ENCODE measurements at places on chromosomes 5 and 9.

- DNase-seq = no peak
Observed at GRCh38 chr5:176671890-176672747, 24.8 kb downstream of the TSPAN17 start.

DNA sequence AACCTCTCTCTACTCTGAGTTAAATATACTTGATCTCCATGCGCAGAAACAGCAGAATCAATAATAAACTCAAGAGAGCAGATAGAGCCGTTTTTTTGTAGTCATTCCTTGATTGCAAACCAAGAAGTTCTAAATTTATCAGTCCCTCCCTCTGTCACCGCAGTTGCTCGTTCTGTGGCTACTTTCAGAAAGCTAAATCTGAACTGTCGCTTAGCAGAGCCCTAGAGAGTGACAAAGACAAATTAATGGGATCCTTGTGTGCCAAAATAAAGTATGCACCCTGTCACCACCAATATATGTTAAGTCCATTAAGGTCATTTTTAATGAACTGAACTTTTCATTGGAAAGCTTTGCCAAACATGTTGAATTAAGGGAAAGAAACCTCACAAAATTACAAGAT, 218.3 kb downstream of the ADAMTSL1 start:
- DNase-seq = no peak

- DNase-seq = no peak
Observed at GRCh38 chr5:68968429-68968828, 125.4 kb upstream of the SLC30A5 start.

- DNase-seq = no peak
Observed at GRCh38 chr9:81468084-81468595, 221.2 kb downstream of the TLE1 start.

DNA sequence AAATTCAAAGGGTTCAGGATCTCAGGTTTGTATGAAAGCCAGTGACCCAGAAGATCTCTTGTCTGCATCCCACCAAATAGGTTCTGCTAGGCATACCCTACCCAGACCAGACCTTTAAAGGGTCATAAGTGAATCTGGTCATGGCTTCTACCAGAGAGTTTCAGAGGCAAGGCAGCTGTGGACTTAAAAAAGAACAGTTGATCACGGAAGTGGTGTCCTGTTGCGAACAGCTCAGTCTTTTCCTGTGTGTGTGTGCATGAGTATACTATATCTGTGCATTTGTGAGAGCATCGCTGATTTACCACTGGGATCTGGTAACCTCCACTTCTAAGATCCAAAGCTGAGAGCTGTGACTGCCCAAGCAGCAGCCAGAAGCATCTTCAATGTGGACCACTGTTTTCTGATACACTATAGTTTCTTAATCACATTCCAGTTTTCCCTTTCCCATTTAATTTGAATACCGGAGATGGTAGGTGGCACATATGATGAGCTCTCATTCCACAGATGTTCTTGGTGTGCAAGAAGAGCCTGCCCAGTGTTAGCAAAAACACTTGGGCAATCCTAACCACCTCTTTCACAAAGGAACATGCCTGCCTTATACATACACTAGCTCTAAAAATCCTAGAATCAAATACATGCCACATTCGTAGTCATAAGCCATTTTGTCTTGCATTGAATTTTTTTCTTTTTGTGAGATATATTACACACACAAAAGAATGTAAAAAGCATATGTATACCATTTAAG, 36.2 kb upstream of the OR2S2 start:
- no peak for DNase-seq

DNA sequence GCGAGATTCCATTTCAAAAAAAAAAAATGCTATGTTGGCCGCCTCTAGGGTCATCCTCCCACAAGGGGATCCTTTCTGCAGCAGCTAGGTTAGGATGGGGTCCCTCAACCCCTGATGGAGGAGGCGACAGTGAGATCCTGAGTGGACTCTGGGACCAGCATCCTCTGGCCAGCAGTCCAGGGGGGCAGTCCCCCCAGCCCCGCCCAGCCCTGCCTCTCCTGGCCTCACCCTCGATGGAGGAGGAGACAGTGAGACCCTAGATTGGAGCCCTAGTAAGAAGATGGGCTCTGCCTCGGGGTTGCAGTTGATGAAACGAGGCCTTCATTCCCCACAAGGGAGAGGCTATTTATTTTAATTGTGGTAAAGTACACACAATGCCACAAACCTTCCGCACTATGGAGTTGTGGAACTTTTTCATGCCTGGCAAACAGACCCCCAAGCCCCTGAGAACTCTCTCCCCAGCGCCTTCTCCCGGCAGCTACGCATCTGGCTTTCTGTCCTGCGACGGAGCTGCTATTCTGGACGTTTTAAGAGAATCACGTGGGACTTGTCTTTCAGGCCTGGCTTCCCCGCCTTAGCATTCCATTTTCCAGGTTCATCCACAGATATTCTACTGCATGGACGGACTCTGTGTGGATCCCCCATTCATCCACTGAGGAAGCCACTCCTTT, 15.8 kb downstream of the VAV2 start:
- no peak for DNase-seq

DNA sequence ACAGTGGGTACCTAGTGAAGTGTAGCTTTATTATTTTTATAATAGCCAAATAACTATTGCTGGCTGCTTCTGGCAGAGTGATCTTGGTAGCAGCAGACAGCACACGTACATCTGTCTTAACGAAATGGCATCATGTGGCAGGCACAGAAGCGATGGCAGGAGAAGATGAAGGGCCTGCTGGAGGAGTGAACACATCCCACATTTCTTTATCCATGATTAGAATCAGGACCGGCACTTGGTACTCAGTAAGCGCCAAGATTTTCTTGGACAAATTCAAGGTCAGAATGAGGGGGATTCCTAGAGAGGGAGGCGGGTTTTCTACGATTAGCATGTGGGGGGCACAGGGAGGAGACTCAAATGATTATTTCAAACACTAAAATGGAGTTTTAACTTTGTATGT, 23.0 kb upstream of the ZNF366 start:
- DNase-seq = no peak

DNA sequence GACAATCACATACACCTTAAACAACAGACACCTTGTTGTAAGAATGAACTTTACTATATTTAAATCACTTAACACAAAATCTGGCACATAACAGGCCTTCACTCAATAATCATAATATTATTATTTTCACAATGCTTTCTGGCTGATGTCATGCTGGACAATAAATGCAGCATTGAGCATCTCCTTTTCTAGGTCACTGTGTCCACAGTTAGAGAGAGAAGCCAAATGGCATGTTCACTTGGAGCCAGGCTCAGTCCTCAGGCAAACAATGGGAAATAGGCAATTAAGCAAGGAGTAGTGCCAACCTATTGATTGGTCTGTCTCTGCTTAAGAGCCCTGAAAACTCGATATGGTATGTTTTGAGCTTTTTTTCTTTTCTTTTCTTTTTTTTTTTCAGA, 50.6 kb upstream of the KLF4 start:
- DNase-seq = no peak

- DNase-seq = no peak
Observed at GRCh38 chr5:1274471-1274870, 20.4 kb downstream of the TERT start.

DNA sequence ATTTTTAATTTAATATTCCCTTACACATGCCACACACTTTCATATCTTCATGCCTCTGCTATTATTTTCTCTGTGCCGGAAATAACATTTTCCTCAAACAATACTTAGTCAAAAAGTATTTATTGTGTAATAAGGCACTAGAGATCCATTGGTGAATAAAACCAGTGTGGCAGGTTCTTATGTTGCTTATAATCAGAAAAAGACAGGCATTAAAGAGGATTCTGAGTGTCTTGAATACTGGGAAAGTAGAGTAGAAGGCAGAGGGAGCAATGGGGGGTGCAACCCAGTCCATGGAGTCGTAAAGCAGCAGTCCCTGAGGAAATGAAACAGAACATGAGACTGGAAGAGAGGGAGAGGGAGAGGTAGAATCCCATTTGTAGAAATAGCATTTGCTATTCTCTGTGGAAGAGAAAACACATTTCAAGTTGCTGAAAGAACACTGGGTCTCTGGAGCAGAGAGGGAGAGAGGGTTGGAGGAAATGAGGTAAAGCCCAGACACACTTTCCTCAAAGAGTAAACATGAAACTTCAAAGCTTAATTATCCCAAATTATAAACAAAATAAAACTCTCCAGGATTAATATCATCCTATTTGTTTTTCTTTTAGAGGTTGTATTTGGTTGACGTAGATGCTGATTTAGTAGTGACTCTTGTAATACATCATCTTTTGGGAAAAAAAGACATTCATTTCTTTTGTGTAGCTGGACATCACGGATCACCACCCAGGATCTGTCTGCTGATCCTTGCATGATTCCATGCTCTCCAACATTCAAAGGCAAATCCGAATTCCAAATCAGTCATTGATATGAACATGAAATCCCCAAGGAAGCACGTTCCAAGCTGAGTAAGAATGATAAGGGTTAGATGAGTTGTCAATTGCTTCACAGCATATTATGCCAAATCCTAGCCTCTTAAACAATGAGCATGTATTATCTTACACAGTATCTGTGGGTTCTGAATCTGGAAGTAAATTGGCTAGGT, 37.4 kb upstream of the GRAMD2B start:
- DNase-seq = peak; percentile 42

GRCh38 chr9:109487247-109487646, 10.9 kb downstream of the PTPN3 start:
- DNase-seq = no peak

- DNase-seq = no peak
Observed at GRCh38 chr5:139180850-139181249, 17.3 kb downstream of the SIL1 start.

DNA sequence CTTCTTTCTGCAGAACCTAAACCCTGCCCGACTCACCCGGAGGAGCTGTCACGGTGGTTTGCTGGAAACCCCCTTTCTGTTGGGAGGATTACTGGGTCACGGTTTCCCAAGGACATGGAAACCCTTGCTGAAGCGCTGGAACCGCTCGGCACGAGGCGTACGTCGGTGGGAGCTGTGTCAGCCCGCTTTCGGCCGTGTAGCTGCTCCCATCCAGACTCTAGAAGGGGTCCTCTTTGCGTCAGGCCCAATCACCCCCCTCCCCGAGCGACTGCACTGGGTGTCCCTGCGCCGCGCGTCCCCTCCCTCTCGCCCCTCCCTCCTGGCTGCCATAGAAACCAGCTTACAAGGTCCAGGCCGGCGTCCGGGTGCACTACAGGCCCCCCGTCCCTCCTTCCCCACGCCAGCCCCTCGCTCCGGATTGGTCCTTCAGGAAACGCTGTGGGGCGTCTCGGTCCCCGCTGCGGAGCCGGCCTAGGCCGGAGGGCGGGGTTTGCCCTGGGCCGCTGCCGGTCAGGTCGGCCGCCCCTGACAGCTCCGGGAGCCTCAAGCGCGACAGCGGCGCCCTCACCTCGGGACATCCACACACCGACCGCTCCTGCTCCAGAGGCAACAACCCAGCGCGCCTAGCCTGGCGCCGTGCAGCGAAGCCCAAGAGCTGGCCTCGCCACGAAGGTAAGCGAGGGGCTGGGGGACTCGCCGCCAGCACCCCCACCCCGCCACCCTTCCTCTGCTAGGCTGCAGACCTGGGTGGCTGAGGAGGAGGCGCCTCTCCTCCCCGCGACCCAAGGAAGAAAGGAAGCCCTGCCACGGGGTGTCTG, at the start of gene NIM1K:
Gene NIM1K, plus strand, starts transcription at position 486 of the 818 bp plus-strand sequence. CDS start 53,551 bp downstream, outside the sequence.
- peak; percentile 41 for DNase-seq

GRCh38 chr9:19373527-19373926, 6.5 kb downstream of the RPS6 start:
- DNase-seq = peak; percentile 24

- DNase-seq = peak; percentile 79
Observed at GRCh38 chr9:104743376-104743985, 4.0 kb upstream of the NIPSNAP3A start.

- no peak for DNase-seq
Observed at GRCh38 chr5:6886866-6887265, 173.6 kb downstream of the TENT4A start.

- DNase-seq = no peak
Observed at GRCh38 chr5:119896826-119897536, 267.6 kb downstream of the FAM170A start.

DNA sequence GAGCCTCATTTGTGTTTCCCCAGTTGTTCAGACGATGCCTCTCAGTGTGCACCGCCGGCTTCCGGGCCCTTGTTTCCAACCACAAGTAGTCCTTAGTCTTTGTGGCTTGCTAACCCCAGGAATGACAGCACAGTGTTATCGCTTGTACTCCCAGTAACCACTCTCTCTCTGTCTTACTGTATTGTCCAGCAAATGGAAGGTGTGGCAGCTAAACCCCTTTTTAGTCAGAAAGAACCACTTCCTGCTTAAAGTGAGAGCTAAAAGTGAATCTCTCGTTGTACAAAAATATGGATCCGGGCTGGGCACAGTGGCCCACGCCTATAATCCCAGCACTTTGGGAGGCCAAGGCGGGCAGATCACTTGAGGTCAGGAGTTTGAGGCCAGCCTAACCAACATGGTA, 61.3 kb downstream of the ENC1 start:
- DNase-seq = no peak

GRCh38 chr5:32095261-32095671, 78.9 kb downstream of the GOLPH3 start:
- no peak for DNase-seq

- no peak for DNase-seq
Observed at GRCh38 chr9:136676920-136677686, 10.2 kb downstream of the AGPAT2 start.

- peak; percentile 70 for DNase-seq
Observed at GRCh38 chr5:151126199-151126645, 31.4 kb downstream of the ANXA6 start.

GRCh38 chr5:155983954-155984353, 343.0 kb upstream of the SGCD start:
- DNase-seq = peak; percentile 23

DNA sequence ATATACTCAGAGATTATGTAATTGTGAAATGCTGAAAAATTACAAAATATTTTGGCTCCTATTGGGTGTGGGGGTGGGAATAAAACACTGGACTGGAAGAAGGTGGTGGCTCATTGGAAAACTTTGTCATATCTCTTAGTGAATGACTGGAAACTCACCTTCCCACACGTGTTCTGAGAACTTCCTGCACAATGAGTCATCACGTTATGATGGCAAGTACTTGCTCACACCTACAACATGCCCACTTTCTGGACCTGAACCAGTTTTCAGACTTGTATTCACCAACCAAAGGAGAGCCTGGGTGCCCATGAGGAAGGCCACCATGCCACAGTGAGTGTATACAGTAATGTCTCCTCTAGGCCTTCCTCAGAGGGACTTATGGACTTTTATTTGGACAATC, 294.8 kb downstream of the ASTN2 start:
- no peak for DNase-seq

DNA sequence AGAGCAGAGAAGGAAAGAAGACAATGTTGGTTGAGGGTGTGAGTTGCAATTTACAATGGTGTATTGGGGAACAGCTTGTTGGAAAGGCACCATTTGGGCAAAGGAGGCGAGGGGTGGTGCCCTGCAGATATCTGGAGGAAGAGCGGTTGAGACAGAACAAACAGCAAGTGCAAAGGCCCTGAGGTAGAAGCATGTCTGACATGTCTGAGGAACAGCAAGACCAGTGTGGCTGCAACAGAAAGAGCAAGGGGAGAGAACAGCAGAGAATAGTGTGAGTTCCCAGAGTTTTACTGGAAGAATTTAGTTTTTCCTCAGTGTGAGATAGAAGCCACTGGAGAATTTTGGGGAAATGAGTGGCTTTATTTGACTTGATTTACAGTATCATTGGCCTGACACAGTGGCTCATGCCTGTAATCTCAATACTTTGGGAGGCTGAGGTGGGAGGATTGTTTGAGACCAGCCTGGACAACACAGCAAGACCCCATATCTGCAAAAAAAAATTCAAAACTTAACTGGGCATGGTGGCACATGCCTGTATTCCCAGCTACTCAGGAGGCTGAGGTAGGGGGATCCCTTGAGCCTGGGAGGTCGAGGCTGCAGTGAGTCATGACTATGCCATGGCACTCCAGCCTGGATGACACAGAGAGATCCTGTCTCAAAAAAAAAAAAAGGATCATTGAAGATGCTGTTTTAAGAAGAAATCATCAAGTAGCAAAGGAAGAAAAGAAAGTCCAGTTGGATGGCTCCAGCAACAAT, 13.6 kb downstream of the CMBL start:
- peak; percentile 27 for DNase-seq
